ENCODE measurements at places on chromosomes 4 and X. TPM values are rescaled to one million over a fixed set of nuclear protein-coding genes. Genes with fewer than 3 reads are reported as not detected.

DNA sequence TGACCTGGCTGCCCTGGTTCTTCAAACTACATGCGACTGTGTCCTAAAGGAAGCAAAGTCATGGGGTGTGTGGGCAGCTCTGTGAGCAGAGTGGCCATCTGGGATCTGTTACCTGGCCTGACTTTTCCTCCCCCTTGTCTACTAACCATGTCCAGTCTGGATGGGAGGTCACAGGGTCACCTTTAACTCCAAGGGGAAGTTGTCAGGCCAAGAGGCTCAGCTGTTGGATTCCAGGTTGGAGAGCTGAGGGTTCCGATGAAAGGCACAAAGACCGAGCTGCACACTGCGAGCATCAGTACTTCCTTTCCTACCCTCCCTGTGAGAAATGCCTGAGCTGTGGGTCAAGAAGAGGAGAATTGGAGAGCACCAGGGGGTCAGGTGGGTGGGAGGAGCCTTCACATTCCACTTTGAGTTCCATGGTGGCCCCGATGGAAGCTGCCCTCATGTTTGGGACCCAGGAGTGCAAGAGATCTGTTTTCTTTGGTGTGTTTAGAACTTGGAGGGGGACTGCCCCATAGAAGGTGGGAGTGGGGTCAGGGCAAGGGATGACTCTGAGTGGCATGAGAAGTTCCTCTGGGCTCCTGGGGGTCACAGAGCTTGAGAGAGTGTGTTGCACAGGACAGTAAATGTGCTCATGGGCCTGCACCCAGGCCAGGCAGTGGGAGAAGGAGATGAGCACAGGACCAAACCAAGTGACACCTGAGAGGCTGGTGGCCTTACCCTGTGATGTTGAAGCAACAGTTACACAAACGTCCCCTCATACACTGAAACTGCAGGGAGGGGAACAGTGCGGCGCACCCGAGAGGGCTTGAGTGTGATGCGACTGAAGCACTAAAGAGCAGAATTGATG is 36.2 kb downstream of the RGS12 start:
- H3K27ac ChIP-seq: no peak overlapping the region
- no peaks in the 10 kb centered on the region for H3K4me1 ChIP-seq
- H3K4me3 ChIP-seq: no peak overlapping the region
- H3K27me3 ChIP-seq: no peaks in the 10 kb centered on the region

- no peak overlapping the region for H3K27ac ChIP-seq
- no peaks in the 10 kb centered on the region for H3K36me3 ChIP-seq
- no peaks in the 10 kb centered on the region for H3K4me1 ChIP-seq
Measured at GRCh38 chr4:5866841-5867813, 25.8 kb downstream of the CRMP1 start.

- H3K27me3 ChIP-seq: no peaks in the 10 kb centered on the region
- H3K27ac ChIP-seq: no peak overlapping the region
- no peaks in the 10 kb centered on the region for H3K4me1 ChIP-seq
Measured at GRCh38 chrX:29542152-29542551, 673.2 kb upstream of the MAGEB2 start.

- H3K4me1 ChIP-seq: no peaks in the 10 kb centered on the region
- no peaks in the 10 kb centered on the region for H3K36me3 ChIP-seq
- no peak for DNase-seq
- no peak overlapping the region for H3K27ac ChIP-seq
Measured at GRCh38 chrX:37701588-37701987, 16.0 kb downstream of the XK start.

DNA sequence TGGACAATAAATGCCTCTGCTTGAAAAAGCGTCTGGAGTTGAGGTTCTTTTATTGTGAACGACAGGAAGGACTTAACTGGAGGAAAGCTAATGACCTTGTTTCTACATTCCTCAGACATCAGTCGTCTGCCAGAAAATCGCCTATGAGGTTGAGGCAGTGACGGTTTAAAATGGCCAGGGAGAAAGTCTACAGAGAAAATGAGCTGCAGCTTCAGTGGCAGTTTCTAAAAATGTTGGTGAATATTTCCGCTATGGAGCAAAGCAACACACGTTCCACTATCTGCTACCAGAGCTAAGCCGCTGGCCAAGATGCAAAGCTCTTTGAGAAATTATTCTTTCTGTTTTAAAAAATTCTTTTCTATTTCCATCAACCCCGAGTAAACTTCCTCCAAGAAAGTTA is 116.9 kb upstream of the GALNT7 start:
- H3K36me3 ChIP-seq: no peaks in the 10 kb centered on the region
- DNase-seq: no peak
- no peaks in the 10 kb centered on the region for H3K4me1 ChIP-seq

DNA sequence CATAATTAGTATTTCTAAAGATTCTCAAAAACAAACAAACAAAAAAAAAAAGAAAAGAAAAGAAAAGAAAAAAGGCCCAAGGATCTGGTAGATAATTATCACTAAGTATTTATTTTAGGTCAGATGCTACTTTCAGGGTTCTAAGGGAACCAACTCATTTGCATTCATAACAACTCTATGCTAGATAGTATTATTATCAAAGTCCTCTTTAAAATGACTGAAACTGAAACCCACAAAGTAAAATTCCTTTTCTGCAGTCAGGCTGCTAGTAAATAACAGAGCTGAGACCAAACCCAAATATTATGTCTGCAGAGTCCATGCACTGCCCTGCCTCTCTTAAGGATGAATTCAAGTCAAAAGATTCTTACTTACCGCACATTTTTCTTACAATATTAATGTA is 38.3 kb upstream of the MAPK10 start:
- H3K4me1 ChIP-seq: no peaks in the 10 kb centered on the region
- DNase-seq: no peak
- no peak overlapping the region for H3K27ac ChIP-seq
- no peaks in the 10 kb centered on the region for H3K36me3 ChIP-seq
- no peak overlapping the region for H3K4me3 ChIP-seq

GLRA2 gene
- not detected for total RNA-seq

- H3K4me1 ChIP-seq: no peaks in the 10 kb centered on the region
- no peak overlapping the region for H3K27ac ChIP-seq
- H3K36me3 ChIP-seq: no peaks in the 10 kb centered on the region
- H3K4me3 ChIP-seq: no peak overlapping the region
Measured at GRCh38 chr4:94497690-94498089, 45.9 kb downstream of the PDLIM5 start.

GRCh38 chrX:42954880-42955279 is 176.9 kb upstream of the PPP1R2C start:
- H3K4me3 ChIP-seq: no peak overlapping the region
- no peak for DNase-seq
- H3K36me3 ChIP-seq: no peaks in the 10 kb centered on the region
- H3K27ac ChIP-seq: no peak overlapping the region

DNA sequence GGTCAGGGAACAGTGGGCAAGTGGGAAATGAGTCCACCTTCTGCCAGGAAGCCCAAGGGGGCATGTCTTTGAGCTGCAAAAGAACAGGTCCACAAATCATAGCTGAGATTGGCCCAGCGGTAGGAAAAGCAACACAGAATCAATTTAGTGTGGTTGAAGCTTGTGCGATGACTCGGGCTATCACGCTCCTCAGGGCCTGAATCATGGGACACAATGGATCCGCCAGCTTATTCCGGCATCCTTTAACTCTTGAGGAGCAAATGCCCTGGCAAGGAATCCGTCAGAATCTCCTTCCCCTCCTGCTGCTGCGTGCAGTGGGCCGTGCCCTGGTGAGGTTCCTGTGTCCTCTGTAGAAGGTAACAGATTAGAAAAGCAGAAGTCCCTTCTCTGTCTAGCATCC is 98.0 kb downstream of the RELL1 start:
- no peaks in the 10 kb centered on the region for H3K4me1 ChIP-seq
- H3K4me3 ChIP-seq: no peak overlapping the region
- no peak for DNase-seq
- no peaks in the 10 kb centered on the region for H3K36me3 ChIP-seq

GRCh38 chr4:134756421-134756820 is 554.8 kb upstream of the PABPC4L start:
- H3K36me3 ChIP-seq: no peaks in the 10 kb centered on the region
- no peak for DNase-seq
- no peaks in the 10 kb centered on the region for H3K4me1 ChIP-seq
- no peak overlapping the region for H3K27ac ChIP-seq

KCNE5 gene
- total RNA-seq: 0.40 TPM

- no peak for DNase-seq
- H3K27ac ChIP-seq: no peak overlapping the region
- H3K4me3 ChIP-seq: no peak overlapping the region
- no peaks in the 10 kb centered on the region for H3K27me3 ChIP-seq
- H3K36me3 ChIP-seq: no peaks in the 10 kb centered on the region
Measured at GRCh38 chr4:78410676-78411075, 140.9 kb upstream of the ANXA3 start.

GRCh38 chrX:133640161-133641015 is 225.1 kb upstream of the GPC4 start:
- no peaks in the 10 kb centered on the region for H3K36me3 ChIP-seq
- no peaks in the 10 kb centered on the region for H3K4me1 ChIP-seq
- H3K4me3 ChIP-seq: no peak overlapping the region
- no peaks in the 10 kb centered on the region for H3K27me3 ChIP-seq
- H3K27ac ChIP-seq: no peak overlapping the region
- DNase-seq: no peak

- no peaks in the 10 kb centered on the region for H3K4me1 ChIP-seq
- H3K27ac ChIP-seq: no peak overlapping the region
- H3K4me3 ChIP-seq: no peak overlapping the region
- no peaks in the 10 kb centered on the region for H3K27me3 ChIP-seq
Measured at GRCh38 chr4:1365271-1366178, 18.5 kb downstream of the UVSSA start.

SMIM10L2A gene
- 0.62 TPM for total RNA-seq

GRCh38 chr4:1249148-1249730 is 309 bp upstream of the CTBP1 start:
- H3K27me3 ChIP-seq: no peaks in the 10 kb centered on the region
- H3K4me3 ChIP-seq: peak overlapping the region; percentile 74
- no peaks in the 10 kb centered on the region for H3K36me3 ChIP-seq
- H3K4me1 ChIP-seq: peaks cover 69% of the 10 kb centered on the region
- peak; percentile 87 for DNase-seq

- no peak for DNase-seq
- H3K4me1 ChIP-seq: peaks cover 19% of the 10 kb centered on the region
- no peaks in the 10 kb centered on the region for H3K36me3 ChIP-seq
- peak overlapping the region; percentile 92 for H3K27ac ChIP-seq
- H3K27me3 ChIP-seq: no peaks in the 10 kb centered on the region
Measured at GRCh38 chr4:25915353-25915705, 1.3 kb downstream of the SMIM20 start.

XK gene
- 0.22 TPM for total RNA-seq

- no peaks in the 10 kb centered on the region for H3K36me3 ChIP-seq
- no peaks in the 10 kb centered on the region for H3K27me3 ChIP-seq
- DNase-seq: no peak
- H3K27ac ChIP-seq: no peak overlapping the region
Measured at GRCh38 chr4:72314869-72315268, 254.2 kb downstream of the ADAMTS3 start.

DNA sequence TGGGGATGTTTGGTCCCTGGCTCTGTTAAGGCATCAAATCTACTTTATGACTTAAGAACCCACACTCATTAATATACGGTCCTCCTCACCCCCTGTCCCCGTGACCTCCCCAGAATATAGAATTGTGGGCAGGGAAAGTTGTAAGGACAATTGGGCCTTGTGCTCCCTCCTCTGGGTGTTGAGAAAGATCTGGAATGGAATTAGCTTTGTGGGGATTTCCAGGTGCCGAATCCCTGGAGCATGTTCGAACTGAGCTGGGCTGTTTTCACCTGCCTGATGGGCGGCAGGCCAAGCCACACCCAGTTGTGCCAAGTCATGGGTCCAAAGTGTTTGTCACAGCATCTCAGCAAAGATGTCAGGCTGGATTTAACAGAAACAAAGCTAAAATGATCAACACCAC is 349.3 kb upstream of the KLF3 start:
- no peaks in the 10 kb centered on the region for H3K27me3 ChIP-seq
- no peaks in the 10 kb centered on the region for H3K36me3 ChIP-seq
- no peak overlapping the region for H3K4me3 ChIP-seq
- H3K4me1 ChIP-seq: peaks cover 44% of the 10 kb centered on the region

GRCh38 chr4:81789158-81789557 is 317.5 kb upstream of the RASGEF1B start:
- no peaks in the 10 kb centered on the region for H3K27me3 ChIP-seq
- no peaks in the 10 kb centered on the region for H3K36me3 ChIP-seq
- H3K4me3 ChIP-seq: no peak overlapping the region
- no peaks in the 10 kb centered on the region for H3K4me1 ChIP-seq
- DNase-seq: no peak
- H3K27ac ChIP-seq: no peak overlapping the region

ZNF185 gene
- total RNA-seq: 0.96 TPM

GRCh38 chrX:108614616-108615015 is 121.7 kb downstream of the IRS4 start:
- H3K36me3 ChIP-seq: no peaks in the 10 kb centered on the region
- no peak for DNase-seq
- no peaks in the 10 kb centered on the region for H3K27me3 ChIP-seq

- H3K27me3 ChIP-seq: no peaks in the 10 kb centered on the region
- H3K4me3 ChIP-seq: no peak overlapping the region
- no peaks in the 10 kb centered on the region for H3K36me3 ChIP-seq
- no peak overlapping the region for H3K27ac ChIP-seq
- DNase-seq: no peak
Measured at GRCh38 chr4:53763813-53764597, 172.7 kb upstream of the LNX1 start.

DNA sequence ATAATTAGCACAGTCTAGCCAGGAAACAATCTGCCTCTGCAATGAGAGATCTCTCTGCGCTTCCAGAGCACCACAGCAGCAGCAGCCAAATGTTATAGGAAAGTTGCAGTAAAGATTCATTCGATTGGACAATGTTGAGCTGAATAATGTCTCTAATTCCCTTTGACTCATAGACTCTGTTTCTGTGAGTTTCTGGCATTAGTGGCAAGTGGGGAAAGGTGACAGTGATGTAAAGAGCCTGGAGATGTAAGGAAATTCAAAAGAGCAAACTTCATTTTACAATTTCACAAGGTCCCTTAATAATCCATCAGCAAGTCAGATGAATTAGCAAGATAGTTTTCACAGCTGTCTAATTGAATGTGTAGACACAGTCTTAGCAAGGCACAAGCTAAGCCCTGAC is 184.4 kb downstream of the VEGFC start:
- no peak overlapping the region for H3K4me3 ChIP-seq
- H3K27me3 ChIP-seq: no peaks in the 10 kb centered on the region
- no peaks in the 10 kb centered on the region for H3K4me1 ChIP-seq
- DNase-seq: no peak
- H3K27ac ChIP-seq: no peak overlapping the region

JAKMIP1 gene
- 14.2 TPM for total RNA-seq

Measured in CD8-positive, alpha-beta memory T cell (primary cell).